Kidney epithelial cell (primary cell): ENCODE measurements at places on chromosomes 11 and 22.
A peak's percentile ranks its signal among the peaks of the same experiment; 100 is the strongest.

- no peak for DNase-seq
Observed at GRCh38 chr22:37684803-37685615, 1.1 kb upstream of the NOL12 start.

DNA sequence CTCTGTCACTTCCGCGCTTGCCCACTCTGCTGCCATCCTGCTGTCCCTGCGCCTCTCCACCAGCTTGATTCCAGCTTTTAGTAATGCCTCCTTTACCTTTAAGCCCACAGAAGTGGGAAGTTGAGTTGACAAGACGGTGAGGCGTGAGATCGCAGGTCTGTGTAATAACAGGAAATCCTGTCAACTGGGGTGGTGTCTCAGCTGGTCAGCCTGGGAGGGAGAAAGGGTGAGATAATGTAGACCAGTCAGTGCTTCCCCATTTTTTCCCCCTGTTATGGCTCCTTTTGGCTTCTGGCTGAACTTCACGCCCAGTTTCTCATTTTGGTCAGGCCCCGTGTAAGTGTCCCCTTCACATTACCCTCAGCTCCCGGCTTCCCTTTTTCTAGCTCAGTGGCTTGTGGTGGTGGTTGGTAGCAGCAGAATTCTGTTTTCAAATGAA, 98.9 kb downstream of the TRAF6 start:
- DNase-seq: no peak

- no peak for DNase-seq
Observed at GRCh38 chr11:14306481-14306880, 52.5 kb downstream of the RRAS2 start.

- no peak for DNase-seq
Observed at GRCh38 chr11:69099180-69099579, 50.4 kb downstream of the TPCN2 start.

DNA sequence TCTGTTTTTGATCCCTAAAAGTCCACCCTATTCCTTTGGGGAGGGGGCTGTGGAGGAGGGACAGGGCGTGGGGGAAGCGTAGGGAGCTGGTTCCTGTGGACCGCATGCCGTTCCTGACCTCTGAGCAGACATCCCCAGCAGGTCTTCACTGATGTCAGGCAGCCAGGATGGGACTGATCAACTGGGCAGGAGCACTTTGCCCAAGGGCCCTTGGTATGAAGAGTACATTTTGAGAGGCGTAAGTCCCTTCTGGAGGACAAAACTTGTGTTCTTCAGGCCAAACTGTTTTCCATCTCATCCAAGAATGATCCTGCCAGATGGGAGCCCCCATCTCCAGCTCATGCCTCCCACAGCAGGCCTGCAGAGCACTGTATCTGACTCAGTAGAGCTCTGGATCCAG, 80.9 kb upstream of the NARS2 start:
- DNase-seq: no peak

DNA sequence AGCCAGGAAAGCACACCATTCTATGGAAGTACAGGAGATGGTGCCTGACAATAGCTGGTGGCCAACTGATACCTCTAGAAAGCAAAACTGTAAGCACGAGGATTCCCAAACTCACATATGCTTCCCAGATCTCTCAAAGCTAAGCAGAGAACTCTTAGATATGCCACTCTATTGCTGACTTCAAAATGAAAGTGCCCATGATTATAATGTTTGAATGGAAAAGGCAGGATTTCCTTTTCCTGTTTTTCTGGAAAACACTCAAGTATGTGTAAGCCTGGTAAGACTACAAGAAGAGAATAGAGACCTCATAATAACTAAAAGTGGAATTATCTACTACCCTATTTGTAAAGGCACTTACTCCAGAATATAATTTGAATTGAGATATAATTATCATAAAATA, 2.6 kb upstream of the CARD18 start:
- DNase-seq: no peak

GRCh38 chr11:21289686-21290085, 620.3 kb downstream of the NELL1 start:
- DNase-seq: no peak

GRCh38 chr11:65501472-65502273, 2.8 kb downstream of the MALAT1 start:
- no peak for DNase-seq

GRCh38 chr22:32473388-32473952, 1.1 kb upstream of the FBXO7 start:
- DNase-seq: no peak

DNA sequence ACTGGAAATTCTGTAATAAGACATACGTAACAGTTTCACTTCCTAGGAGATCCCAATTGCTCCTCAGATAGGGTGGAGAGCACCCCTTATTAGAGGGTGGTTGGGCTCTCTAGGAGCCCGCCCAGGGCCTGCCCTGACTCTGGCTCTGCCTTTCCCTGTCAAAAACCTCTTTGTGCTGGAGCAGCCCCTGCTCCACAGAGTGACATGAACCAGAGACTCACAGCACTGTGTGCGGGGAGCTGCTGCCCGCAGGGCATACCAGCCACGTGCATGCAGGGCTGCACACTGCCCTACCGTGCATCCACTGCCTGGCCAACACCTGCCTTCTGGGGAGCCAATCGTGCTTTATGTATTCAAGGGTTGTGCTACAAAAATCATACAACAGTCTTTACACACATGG, 24.3 kb downstream of the KCNQ1OT1 start:
- no peak for DNase-seq

- no peak for DNase-seq
Observed at GRCh38 chr22:49158741-49159564, 668.7 kb downstream of the BRD1 start.

GRCh38 chr11:92855607-92856405, 113.6 kb upstream of the MTNR1B start:
- DNase-seq: no peak

DNA sequence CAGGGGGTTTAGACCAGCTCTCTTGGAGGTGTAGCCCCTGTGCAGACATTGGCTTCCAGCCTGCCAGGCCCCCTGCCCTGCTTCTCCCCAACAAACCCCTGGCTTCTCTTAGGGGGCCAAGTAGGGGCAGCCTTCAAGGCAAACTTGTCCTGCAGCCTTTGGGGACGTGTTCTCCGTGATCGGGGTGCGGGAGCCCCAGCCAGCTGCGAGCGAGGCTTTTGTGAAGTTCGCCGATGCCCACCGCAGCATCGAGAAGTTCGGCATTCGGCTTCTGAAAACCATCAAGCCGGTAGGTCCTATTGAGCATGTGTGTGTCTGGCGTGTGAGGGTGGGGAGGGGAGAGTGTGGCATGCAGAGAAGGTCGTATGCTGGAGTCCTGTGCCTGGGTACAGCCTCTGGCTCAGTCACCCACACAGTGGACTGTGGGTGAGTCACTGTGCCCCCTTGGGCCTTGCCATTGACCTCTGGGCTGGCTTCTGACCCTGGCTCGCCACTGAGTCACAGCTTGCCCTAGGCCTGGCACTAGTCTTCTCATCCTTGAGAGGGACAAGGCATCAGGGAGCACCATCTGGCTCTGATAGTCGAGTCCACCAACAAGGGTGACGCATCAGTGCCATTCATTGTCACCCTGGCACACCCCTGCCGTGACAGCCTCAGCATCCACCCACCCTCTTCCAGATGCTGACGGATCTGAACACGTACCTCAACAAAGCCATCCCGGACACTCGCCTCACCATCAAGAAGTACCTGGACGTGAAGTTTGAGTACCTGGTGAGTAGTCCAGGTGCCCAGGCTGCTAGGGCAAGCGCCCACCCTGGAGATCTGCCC, 11.4 kb downstream of the SLC16A8 start:
- DNase-seq: no peak

- no peak for DNase-seq
Observed at GRCh38 chr11:103380031-103380430, 270.8 kb downstream of the DYNC2H1 start.

GRCh38 chr11:30023074-30023473, 6.2 kb upstream of the KCNA4 start:
- DNase-seq: no peak

GRCh38 chr11:19430754-19431398, 190.1 kb upstream of the E2F8 start:
- DNase-seq: no peak

DNA sequence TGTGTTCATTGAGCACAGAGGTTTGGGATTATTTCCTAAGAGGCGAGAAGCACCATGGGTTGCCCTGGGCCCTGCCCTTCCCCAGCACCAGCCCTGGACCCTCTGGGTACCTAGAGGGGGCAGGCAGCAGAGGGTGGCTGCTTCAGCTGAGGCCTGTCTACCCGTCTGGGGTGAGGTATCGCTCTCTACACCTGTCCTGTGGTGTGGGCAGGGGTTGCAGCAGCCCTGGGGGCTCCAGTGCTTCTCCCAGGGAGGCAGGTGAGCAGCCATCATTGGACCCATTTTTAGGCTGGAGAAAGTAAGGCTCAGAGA, 15.6 kb downstream of the PRDM11 start:
- DNase-seq: no peak

DNA sequence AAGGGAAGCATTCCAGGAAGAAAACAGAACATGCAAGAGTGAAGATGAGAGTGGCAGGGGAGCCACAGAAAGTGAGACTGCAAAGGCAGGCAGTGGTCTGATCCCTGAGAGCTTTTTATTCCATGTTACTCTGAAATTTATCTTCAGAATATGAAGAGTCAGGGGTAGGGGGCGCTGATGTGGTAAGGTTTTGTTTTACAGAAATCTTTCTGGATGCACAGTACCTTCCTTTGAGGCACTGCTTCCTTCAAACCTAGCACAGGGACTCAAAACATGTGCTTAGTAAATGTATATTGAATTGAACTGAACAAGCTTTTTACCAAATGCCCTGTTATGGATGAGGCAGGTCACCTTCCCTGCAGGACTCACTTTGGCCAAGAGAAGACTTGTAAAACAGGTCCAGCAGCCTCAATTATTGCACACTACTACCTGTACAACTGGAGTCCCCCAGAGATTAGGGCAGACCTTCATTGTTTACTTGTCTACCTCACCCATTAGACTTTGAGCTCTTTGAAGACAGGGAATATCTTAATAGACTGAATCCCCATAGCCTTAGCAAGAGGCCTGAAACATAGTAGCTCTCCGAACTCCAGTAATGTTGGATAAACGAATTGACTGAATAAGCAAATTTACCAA, 2.2 kb downstream of the PAK1 start:
- DNase-seq: no peak

GRCh38 chr22:28873183-28873963, 10.0 kb upstream of the ZNRF3 start:
- DNase-seq: no peak

DNA sequence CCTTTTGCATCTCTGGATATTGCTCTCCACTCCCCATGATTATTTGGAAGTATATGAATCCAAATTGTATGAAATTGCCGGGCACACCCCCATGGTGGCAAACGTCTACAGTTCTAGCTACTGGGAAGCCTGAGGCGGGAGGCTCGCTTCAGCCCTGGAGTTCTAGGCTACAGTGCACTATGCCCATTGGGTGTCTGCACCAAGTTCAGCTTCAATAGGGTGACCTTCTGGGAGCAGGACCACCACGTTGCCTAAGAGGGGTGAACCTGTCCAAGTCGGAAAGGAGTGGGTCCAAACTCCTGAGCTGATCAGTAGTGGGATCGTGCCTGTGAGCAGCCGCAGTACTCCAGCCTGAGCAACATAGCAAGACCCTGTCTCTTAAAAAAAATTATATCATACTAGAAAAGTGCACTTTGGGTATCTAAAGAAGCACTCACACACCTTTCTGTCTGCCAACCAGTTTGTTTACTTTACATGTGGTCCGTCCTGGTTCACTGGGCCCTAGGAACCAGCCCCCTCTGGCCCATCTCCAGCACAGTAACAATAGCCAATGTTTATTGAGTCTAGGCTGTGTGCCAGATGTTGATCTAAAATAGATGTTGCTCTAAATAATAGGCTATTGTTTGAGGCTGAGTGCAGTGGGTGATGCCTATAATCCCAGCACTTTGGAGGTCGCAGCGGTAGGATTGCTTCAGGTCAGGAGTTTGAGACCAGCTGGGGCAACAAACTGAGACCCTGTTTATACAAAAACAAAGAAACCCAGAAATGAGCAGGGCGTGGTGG, 16.4 kb upstream of the KAT5 start:
- peak; percentile 32 for DNase-seq

DNA sequence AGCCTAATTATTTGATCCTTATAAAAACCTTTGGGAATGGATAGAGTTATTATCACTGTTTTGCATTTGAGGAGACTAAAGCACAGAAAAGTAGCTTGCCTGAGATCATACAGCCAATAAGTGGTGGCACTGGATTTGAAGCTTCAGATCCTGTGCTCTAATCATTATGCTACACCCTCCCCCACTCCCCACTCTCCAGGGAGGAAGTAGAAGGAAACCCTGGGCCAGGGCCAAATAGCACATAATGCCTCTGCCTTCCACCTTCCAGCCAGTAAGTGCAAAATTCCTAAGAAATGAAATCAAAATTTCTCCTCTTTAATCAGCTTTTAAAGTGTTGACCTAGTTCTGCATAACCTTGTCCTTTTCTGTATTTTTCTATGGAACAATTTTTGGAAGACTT, 61.6 kb downstream of the SIK2 start:
- no peak for DNase-seq

- no peak for DNase-seq
Observed at GRCh38 chr11:12938590-12939247, 70.4 kb upstream of the RASSF10 start.

GRCh38 chr11:69605737-69606526, 35.0 kb upstream of the CCND1 start:
- DNase-seq: no peak

DNA sequence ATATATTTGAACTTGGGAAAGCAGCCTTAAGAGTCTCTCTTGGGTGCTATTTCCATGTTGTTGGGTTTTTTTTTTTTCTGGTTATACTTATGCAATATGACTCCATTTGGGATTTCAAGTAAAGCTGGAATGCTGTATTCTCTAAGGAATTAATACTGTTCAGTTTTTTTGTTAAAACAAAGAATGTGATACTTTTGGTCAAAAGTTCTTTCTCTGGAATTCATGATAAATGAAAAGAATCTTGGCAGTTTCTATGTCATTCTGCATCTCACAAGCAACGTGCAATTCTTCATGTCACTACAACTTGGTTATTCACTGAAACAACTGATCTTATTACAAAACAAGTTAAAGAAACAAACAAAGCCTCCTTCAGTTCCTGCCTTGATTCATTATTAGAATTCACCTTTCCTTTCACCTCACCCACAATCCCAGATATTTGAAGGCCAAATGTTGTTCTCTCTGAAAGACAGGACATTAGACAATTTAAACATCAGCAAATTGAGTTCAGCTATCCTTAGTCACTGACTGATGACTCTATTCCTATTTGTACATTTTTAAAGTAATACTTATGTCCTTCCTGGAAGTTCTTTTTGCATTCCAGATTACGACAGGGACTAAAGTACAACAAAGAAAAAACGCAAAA, 176.2 kb downstream of the SBF2 start:
- no peak for DNase-seq

DNA sequence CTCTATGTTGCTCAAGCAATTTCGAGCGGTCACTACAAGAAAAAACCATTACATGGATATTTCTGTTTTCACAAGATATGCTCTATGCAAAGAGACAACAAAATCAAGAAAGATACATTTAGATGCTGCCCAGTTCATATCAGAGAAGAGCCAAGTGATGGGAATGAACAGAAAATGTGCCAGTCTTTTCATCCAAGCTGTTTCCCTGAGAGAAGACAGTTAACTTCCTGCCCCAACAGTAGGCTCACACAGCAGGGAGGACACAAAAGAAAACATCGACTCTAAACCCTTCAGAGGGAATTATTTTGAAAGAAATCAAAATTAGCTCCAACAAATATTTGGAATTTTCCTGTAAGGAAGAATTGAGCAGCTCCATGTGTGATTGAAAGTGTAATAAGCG, 11.6 kb downstream of the JAML start:
- no peak for DNase-seq
